Activated CD4-positive, alpha-beta T cell treated with anti-CD3 and anti-CD28 coated beads, Interleukin-2, amount 10 ng/mL, durations not matched to agents 7 days and 5 days (primary cell): ENCODE measurements at places on chromosomes 4 and X. TPM values are rescaled to one million over a fixed set of nuclear protein-coding genes. Genes with fewer than 3 reads are reported as not detected.
A peak's percentile ranks its signal among the peaks of the same experiment; 100 is the strongest.

DNA sequence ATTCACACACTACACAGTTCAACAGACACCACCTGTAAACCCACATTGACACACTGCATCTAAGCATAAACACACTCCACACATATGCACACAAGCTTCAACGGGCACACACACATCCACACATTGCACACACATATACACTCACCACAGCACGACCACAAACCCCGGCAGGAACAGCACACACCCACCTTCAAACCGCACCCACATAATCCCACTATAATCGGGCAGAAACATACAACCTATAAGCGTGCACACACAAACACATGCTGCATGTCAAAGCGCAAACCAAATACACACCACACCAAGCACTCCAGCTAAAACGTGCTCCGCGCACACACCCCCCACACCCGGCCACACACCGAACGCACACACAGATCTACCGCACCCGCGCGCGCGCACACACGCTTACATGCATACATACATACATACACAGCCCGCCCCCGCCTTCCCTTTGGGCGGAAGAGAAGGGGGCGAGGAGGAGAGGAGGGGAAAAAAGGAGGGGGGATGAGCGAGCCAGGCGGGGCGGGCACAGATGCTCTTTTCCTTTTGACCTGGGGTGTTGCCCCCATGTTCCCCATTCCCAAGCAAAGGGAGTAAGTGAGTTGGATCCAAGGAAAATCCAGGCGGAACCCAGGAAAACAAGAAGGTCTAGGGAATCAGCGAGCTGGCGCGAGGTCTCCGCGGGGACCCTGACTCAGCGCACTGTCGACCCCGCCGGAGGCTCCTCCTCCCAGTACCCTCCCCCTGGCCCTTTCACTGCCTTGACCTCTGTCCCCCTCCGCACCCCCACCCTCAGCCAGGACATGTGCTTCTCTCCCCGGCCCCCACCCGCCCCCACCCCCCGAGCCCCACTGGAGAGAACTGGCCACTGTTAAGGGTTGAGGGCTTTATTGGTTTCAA, 9.9 kb downstream of the ARHGAP36 start:
- no peak for DNase-seq
- H3K36me3 ChIP-seq, result no peaks in the 10 kb centered on the region
- peaks cover 38% of the 10 kb centered on the region for H3K27me3 ChIP-seq
- no peaks in the 10 kb centered on the region for H3K4me1 ChIP-seq
- no peak overlapping the region for H3K4me3 ChIP-seq

KCTD8 gene
- not detected for total RNA-seq

CTAG1A gene
- total RNA-seq, result not detected

DNA sequence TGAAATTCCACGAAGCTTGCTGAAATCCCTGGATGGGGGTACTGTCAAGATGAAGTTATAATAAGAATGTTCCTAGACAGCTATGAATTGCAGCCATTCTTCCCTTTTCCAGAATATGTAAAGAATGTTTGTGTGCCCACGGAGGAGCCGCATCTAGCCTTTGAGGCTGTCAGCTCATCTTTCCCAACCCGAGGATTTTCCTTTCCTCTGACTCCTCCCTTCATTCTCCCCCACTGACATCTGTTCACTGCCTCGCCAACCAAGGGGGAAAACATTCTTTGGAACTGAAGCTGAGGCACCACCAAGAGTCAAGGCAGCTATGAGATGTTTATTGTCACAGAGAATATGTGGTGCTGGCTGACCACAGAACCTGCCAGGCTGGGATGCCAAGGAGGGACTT, 8.8 kb downstream of the NHSL2 start:
- no peaks in the 10 kb centered on the region for H3K4me1 ChIP-seq
- no peaks in the 10 kb centered on the region for H3K27me3 ChIP-seq
- H3K36me3 ChIP-seq, result no peaks in the 10 kb centered on the region
- H3K27ac ChIP-seq, result no peak overlapping the region
- no peak for DNase-seq

- no peaks in the 10 kb centered on the region for H3K27me3 ChIP-seq
- no peak for DNase-seq
- no peaks in the 10 kb centered on the region for H3K36me3 ChIP-seq
- no peak overlapping the region for H3K4me3 ChIP-seq
Measured at GRCh38 chr4:67109276-67109675, 436.0 kb downstream of the CENPC start.

DNA sequence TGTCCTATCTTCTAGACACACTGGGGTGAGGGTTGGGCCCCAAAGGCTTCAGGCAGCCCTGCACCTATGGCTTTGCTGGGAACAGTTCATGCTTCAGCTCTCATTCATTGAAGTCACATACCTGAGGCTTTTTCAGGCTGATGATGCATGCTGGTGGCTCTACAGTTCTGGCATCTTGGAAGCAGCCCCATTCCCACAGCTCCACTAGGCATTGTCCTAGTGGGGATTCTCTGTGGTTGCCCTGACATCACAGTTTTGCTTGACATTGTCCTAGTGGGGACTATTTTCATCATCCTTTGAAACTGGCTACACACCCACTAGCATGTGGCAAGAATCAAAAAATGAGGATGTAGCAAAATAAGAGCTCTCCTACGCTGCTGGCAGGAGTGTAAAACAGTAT, 37.7 kb upstream of the C4orf17 start:
- H3K27me3 ChIP-seq, result no peaks in the 10 kb centered on the region
- H3K4me3 ChIP-seq, result no peak overlapping the region
- no peaks in the 10 kb centered on the region for H3K36me3 ChIP-seq
- DNase-seq, result no peak

- H3K4me3 ChIP-seq, result no peak overlapping the region
- H3K4me1 ChIP-seq, result no peaks in the 10 kb centered on the region
- DNase-seq, result no peak
Measured at GRCh38 chr4:52477191-52477780, 181.8 kb downstream of the USP46 start.

- no peaks in the 10 kb centered on the region for H3K36me3 ChIP-seq
- no peaks in the 10 kb centered on the region for H3K4me1 ChIP-seq
- no peak overlapping the region for H3K27ac ChIP-seq
- H3K27me3 ChIP-seq, result no peaks in the 10 kb centered on the region
Measured at GRCh38 chrX:126658447-126658846, 105.8 kb upstream of the DCAF12L1 start.

LONRF3 gene
- 0.35 TPM for total RNA-seq

MAPK10 gene
- total RNA-seq, result not detected

- H3K4me3 ChIP-seq, result no peak overlapping the region
- no peaks in the 10 kb centered on the region for H3K27me3 ChIP-seq
- H3K36me3 ChIP-seq, result peaks cover 57% of the 10 kb centered on the region
- H3K27ac ChIP-seq, result peak overlapping the region; percentile 70
Measured at GRCh38 chr4:87121341-87122065, 98.9 kb downstream of the KLHL8 start.

CTAG2 gene
- total RNA-seq, result not detected

SLC2A9 gene
- 2.0 TPM for total RNA-seq

SYN1 gene
- 0.35 TPM for total RNA-seq

DNA sequence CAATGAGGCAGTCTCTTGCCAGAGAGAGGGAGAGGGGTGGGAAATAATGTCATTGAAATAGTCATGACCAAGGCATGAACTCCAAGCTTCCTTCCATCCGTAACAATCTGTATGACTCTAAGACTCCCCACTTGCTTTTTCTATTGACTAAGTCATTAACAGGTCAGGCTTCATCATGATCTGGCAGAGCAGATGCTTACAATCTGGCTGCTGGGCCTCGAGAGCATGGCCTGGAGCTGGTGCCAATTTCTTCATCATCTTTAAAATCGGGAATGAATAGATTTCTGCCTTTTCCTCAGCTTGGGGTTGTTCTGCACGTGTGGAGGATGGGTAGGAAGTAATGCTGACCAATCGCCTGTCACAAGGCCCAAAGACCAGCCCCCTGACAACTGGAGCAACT, 280.6 kb upstream of the CLNK start:
- H3K36me3 ChIP-seq, result no peaks in the 10 kb centered on the region
- H3K4me3 ChIP-seq, result no peak overlapping the region
- H3K27ac ChIP-seq, result no peak overlapping the region
- H3K27me3 ChIP-seq, result no peaks in the 10 kb centered on the region

TEX13C gene
- not detected for total RNA-seq

DNA sequence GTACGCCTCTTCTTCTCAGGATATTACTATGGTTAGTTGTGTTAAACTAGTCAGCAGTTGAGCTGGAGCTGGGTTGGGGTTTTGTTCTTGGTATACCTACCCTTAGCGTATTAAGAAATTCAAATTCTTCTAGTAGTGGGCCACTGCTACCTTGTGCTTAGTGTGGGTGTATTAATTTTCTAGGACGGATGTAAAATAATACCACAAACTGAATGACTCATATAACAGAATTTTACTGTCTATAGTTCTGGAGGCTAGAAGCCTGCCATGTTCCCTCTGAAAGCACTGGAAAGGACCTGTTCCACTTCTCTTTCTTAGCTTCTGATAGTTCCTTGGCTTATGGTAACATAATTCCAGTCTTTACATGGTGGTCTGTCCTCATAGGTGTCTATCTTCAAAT, 1274.7 kb downstream of the ADGRL3 start:
- H3K36me3 ChIP-seq, result no peaks in the 10 kb centered on the region
- H3K27me3 ChIP-seq, result no peaks in the 10 kb centered on the region
- H3K4me3 ChIP-seq, result no peak overlapping the region
- no peaks in the 10 kb centered on the region for H3K4me1 ChIP-seq

DNA sequence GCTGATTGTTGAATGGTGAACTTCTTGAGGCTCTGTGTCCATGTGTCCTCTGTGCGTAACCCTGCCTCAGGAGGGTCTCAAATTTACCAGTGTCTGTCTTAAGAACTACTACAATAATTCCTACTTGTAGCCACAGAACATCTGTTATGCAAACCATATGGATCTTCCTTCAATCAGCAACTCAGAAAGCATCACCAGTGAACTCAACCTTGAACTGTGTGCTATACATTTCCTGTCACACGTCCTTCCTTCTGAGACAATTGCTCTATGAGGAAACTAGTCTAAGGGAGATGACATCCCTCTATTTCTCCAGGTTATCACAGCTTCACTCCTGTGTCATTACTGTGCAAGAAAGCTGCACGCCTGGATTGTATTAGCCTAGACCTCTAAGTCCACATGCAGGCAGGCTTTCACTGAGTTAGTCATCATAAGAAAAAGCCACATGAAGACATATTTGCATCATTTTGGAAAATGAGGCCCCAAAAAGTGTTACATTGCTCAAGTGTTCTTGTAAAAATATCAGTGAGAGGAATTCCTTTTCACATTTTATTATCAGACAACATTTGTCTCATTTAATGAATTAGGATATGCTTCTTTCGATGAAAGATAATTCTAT, 157.8 kb downstream of the AFF2 start:
- no peaks in the 10 kb centered on the region for H3K27me3 ChIP-seq
- no peak for DNase-seq

TRIM75 gene
- not detected for total RNA-seq

- peak; percentile 88 for DNase-seq
- H3K4me1 ChIP-seq, result peaks cover 83% of the 10 kb centered on the region
Measured at GRCh38 chrX:12949927-12950656, 24.8 kb upstream of the TMSB4X start.

SH3RF1 gene
- 0.17 TPM for total RNA-seq

- H3K4me1 ChIP-seq, result no peaks in the 10 kb centered on the region
- DNase-seq, result no peak
- H3K27ac ChIP-seq, result no peak overlapping the region
- H3K4me3 ChIP-seq, result no peak overlapping the region
- H3K36me3 ChIP-seq, result no peaks in the 10 kb centered on the region
- no peaks in the 10 kb centered on the region for H3K27me3 ChIP-seq
Measured at GRCh38 chr4:12126474-12126873, 697.8 kb upstream of the HS3ST1 start.

UGT2B11 gene
- total RNA-seq, result not detected

- H3K4me3 ChIP-seq, result no peak overlapping the region
- no peak overlapping the region for H3K27ac ChIP-seq
- peaks cover 8% of the 10 kb centered on the region for H3K27me3 ChIP-seq
Measured at GRCh38 chr4:119210775-119211174, 1.7 kb upstream of the USP53 start.

TLR3 gene
- total RNA-seq, result 0.97 TPM

GRCh38 chrX:49276671-49277534, 7.3 kb downstream of the PPP1R3F start:
- H3K4me1 ChIP-seq, result peaks cover 85% of the 10 kb centered on the region
- H3K27ac ChIP-seq, result peak overlapping the region; percentile 95
- H3K27me3 ChIP-seq, result no peaks in the 10 kb centered on the region
- peaks cover 58% of the 10 kb centered on the region for H3K36me3 ChIP-seq
- no peak for DNase-seq

GRCh38 chrX:11050013-11050412, 61.1 kb upstream of the HCCS start:
- no peaks in the 10 kb centered on the region for H3K36me3 ChIP-seq
- no peaks in the 10 kb centered on the region for H3K27me3 ChIP-seq
- H3K27ac ChIP-seq, result no peak overlapping the region
- H3K4me1 ChIP-seq, result no peaks in the 10 kb centered on the region
- DNase-seq, result no peak

SASH3 gene
- 264 TPM for total RNA-seq

GRCh38 chr4:113602646-113603228, 158.8 kb downstream of the CAMK2D start:
- no peaks in the 10 kb centered on the region for H3K4me1 ChIP-seq
- no peak overlapping the region for H3K27ac ChIP-seq
- peaks cover 36% of the 10 kb centered on the region for H3K36me3 ChIP-seq
- H3K27me3 ChIP-seq, result no peaks in the 10 kb centered on the region

- H3K27ac ChIP-seq, result no peak overlapping the region
- no peak overlapping the region for H3K4me3 ChIP-seq
- H3K36me3 ChIP-seq, result no peaks in the 10 kb centered on the region
Measured at GRCh38 chrX:135009838-135010237, 12.5 kb downstream of the RTL8B start.

LIN54 gene
- total RNA-seq, result 48.1 TPM

DNAJB14 gene
- total RNA-seq, result 47.1 TPM

DNA sequence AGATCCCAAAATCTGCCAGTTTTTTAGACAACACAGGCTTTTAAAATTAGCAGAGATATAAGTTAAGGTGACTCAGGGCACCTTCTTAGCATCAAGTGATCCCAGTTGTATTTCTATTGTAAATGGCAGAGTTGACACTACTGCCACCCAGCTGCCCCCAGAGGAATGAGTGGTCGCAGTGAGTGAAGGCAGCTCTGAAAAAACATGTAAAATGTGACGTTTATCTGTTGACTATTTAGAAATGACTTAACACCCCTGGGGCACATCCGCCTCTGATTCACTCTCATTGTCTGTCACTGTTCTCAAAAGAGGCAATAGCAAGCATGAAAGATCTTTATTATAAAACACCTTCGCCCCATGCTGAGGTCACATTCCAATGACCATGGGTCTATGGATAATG, 592.4 kb downstream of the ACTRT1 start:
- no peak for DNase-seq
- H3K27ac ChIP-seq, result no peak overlapping the region
- no peak overlapping the region for H3K4me3 ChIP-seq

HSD17B13 gene
- 0.07 TPM for total RNA-seq

RHOH gene
- total RNA-seq, result 134 TPM

GRCh38 chr4:84366907-84367306, 132.2 kb downstream of the NKX6-1 start:
- DNase-seq, result no peak
- no peaks in the 10 kb centered on the region for H3K36me3 ChIP-seq
- no peak overlapping the region for H3K27ac ChIP-seq
- no peaks in the 10 kb centered on the region for H3K27me3 ChIP-seq
